ENCODE measurements at places on chromosomes 7 and 10.

- peak; percentile 74 for DNase-seq
Measured at GRCh38 chr10:107686095-107686494, 521.6 kb upstream of the SORCS1 start.

DNA sequence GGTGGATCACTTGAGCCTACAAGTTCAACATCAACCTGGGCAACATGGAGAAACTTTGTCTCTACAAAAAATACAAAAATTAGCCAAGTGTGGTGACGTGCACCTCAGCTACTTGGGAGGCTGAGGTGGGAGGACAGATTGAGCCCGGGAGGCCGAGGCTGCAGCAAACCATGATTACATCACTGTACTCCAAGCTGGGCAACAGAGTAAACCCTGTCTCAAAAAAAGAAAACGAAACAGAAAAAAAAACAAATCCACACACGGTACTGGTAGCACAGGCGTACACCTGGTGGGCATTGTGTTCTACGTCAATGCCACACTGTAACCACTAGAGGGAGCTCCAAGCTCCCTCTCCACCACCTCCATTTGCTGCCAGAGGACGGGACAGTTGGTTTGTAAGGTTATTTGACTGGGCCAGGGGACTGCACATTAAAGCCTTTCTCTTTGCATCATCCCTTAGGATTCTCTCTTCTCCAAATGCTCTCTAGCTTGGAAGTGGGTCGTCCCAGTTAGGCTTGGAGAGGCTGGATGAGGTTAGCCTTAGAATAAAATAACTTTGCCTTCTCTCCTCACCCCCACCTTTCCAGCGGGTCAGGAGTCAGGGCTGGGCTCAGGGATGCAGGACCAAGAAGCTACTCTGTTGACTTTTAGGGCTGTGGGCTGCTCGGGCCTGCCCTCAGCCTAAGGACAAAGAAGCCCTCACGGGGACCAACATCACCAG is 130.8 kb downstream of the SORBS1 start:
- DNase-seq, result peak; percentile 75

- no peak for DNase-seq
Measured at GRCh38 chr10:77253147-77253545, 384.5 kb downstream of the KCNMA1 start.

GRCh38 chr10:49398986-49399385 is 3.1 kb upstream of the DRGX start:
- DNase-seq, result no peak

GRCh38 chr10:117353684-117354083 is 21.6 kb downstream of the PDZD8 start:
- DNase-seq, result no peak

GRCh38 chr10:113854761-113855588 is 514 bp downstream of the NHLRC2 start:
- DNase-seq, result peak; percentile 84

DNA sequence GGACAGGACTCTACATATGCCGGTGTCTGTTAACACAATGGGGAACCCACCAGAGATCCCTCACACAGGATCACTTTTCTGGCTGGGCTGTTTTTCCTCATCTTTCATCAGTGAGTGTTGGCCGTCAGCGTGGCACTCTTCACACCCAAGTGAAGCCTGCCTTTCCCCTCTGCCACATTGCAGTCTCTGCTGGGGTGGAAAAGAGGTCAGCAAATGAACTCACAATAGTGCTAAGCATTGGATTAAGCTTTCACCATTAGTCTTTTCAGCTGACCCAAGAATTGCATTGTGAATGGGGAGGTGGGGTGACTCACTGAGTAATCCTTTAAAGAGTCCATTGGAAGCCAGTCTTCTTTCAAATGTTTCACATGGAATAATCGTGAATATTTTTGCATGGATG is 143.0 kb downstream of the KIAA1217 start:
- no peak for DNase-seq

DNA sequence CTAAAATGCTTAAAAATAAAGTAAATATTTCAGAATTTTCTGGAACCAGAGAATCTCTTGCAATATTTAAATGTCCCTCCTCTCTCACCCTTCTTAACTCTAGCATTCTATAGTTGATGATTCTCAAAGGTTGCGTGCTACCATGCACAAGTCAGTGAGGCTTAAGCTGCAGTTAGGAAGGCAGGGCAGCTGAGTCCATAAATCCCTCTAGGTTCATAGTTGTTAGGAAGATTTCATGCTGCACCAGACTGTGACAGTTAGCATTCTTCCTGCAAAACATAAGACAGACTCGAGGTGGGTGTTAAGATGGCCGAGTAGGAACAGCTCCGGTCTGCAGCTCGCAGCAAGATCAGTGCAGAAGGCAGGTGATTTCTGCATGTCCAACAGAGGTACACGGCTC is 70.6 kb downstream of the MET start:
- no peak for DNase-seq

DNA sequence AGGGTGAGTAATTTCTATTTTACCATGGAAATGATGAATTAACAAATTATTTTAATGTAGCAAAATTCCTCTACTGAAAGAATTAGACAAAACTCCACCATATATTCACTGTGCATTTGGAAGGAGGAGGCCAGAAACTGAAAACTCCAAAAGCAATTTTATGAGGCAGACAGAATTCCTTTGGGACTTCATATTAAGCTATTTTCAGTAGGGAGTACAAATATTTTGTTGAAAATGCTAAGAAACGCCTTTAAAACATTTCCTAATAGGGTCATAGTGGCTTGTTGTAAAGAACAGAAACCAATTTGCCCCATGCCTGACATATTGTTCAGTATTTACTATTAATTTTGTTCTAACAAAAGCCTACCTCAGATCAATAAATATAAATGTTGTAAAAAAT is 117.8 kb downstream of the TES start:
- DNase-seq, result no peak

- DNase-seq, result no peak
Measured at GRCh38 chr10:48314107-48314506, 7.6 kb downstream of the MAPK8 start.

DNA sequence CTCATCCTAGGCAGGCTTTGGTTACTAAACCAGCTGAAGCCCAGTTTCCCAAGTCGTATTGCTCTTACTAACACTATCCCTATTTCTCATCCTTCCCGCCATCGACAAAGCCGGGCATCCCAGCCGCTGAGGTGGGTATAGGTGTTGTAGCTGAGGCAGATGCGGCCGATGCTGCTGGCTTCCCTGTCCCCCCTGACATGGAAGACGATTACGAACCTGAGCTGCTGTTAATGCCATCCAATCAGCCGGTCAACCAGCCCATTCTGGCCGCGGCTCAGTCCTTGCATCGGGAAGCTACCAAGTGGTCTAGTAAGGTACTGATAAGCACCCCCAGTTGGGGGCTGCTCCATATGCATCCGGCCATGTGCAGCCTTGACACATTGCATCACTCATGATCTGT is 38.8 kb downstream of the AP3M1 start:
- DNase-seq, result no peak

DNA sequence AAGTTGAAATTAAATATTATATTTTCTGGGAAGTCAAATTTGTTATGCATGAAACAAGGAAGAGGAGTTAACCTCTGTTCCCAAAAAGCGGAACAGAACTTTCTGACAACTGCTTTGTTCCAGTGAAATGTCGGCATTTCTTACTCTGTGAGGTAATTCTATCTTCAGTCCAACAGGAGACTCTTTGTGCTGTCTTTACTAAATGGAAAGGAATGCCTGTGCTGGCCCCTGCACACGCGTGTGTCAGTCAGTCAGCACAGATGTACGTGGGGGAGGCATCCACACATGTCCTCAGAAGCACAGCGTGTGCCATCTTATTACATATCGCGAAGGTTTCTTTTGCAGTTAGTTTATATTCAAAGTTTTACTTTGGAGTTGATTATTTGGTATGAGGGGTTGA is 37.5 kb downstream of the NET1 start:
- peak; percentile 25 for DNase-seq

- DNase-seq, result no peak
Measured at GRCh38 chr10:62327885-62328284, 46.3 kb upstream of the ZNF365 start.

DNA sequence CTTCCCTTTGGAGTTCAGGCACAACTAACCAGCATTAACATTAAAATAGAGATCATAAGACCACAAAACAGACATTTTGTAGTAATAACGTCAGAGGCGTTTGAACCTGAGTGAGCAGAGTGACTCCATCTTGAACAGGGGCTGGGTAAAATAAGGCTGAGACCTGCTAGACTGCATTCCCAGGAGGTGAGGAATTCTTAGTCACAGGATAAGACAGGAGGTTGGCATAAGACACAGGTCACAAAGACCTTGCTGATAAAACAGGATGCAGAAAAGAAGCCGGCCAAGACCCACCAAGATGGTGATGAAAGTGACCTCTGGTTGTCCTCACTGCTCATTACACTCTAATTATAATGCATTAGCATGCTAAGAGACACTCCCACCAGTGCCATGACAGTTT is 493.2 kb upstream of the AUTS2 start:
- DNase-seq, result no peak

- DNase-seq, result no peak
Measured at GRCh38 chr10:29749150-29749549, 114.4 kb upstream of the SVIL start.

DNA sequence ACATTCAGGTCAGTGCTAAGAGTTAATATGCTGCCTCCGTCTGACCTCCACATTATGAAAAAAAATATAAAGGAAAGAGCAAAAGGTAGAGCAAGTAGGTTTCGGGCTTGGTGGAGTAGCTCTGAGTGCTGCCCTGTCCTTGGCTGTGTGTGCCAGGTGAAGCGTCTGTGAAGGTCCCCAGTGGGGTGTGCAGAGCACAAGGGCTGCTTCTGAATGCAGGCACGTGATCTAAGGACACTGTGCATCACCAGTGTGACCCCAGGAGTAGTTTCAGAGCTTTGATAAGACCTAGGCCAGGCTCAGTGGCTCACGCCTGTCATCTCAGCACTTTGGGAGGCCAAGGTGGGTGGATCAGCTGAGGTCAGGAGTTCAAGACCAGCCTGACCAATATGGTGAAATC is 36.0 kb downstream of the KLF6 start:
- no peak for DNase-seq

DNA sequence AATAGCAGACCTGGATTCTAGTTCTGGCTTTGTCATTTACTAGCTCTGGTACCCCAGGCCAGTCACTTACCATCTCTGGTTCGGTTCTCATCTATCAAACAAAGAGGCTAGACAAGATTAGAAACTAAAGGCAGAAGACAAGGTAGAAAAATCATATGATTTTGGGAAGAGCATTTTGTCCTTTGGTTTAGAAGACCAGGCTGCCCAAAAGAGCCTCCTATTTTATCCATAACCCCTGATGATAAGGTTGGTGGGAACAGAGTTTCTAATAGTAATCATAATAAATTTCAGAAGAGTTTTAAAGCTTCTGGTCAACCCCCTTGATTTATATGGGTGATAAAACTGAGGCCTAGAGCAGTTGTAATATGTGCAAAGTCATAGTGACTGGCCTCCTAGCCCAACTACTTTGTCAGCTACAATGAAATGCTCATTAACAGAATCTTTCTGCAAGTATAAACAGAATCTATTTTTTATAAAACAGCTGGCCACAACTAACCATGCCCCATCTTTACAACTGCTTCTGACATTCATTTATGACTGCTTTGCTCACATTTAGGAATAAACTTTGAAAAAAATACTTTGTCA is 23.4 kb downstream of the COX15 start:
- no peak for DNase-seq

- DNase-seq, result no peak
Measured at GRCh38 chr10:93280121-93280698, 201.9 kb downstream of the MYOF start.

DNA sequence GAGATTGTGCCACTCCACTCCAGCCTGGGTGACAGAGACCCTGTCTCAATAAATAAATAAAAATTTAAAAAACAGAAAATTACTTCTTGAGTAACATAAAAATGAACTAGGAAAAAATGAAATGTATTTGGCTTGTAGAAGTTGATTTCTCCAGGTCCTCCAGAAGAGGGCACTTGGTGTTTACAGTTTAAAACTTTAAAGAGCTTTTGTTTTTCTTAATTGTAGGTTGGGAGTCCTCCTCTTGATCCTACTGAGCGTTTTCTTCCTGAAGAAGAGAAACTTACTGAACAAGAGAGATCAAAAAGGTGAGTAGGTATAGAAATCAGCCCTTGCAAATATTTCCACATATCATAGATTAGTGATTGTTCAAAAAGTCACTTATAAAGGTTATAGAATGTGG is 16.2 kb downstream of the KIFBP start:
- DNase-seq, result peak; percentile 52

GRCh38 chr10:100155936-100156335 is 29.9 kb downstream of the ERLIN1 start:
- no peak for DNase-seq

DNA sequence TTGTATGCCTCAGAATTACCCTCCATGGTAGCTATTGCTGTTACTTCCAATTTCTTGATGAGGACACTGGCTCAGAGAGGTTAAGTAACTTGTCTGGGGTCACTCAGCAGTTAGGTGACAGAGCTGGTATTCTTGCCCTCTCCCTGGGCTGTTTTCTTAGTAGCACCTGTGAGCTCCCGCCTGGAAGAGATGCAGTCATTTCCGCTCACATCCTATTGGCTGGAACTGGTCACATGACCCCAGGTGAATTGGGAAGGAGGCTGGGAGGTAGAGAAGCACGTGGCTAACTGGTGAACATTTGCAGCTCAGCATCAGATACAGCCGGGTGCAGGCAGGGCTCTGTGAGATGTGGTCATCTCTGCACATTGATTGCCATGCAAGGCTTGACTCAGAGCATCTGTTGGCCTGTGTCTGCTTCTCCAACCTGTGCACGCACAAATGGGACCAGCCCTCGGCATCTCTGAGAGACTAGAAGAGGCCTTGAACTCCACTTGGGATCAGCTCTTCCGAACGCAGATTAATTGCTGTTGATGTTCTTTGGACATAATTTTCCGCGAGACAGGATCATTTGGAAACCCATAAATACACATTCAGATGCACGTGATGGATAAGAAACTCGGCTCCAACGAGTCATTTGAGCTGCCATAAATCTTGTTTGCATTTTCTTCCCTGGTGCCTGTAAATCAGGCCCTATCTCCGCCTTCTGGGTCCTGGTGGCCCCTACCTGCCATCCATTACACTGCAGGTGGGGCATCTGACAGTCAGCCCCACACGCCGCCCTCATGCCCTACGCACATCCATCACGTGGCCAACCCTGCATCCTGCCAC is 42.8 kb downstream of the MYL10 start:
- no peak for DNase-seq

DNA sequence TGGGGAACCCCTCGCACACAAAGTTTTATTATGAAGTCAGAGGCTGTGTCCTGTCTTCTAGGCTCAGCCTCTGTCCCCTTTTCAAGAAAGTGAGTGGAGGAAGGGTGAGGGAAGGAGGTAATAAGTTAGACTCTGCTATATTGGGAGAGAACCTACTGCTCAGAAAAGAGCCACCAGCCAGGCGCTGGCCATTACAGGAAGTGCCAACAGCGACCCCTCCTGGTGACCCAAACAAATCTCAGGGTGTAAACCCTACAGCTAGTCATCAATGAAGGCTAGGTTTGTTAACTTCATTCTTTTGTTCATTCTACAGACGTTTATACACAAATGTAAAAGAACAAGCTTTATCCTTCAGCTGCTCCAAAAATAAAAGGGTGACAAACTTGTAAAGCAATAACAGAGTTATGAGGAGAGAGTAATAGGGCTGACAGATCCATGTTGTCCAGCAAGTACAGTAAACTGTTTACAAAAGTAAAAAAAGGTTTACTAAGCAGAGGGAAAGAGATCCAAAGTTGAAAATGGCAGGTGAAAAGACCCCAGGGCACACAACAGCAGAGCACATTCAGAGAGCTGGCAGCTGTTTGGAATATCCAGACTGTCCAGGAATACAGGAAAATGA is 82.7 kb downstream of the FAM204A start:
- DNase-seq, result no peak

All from B cell (primary cell).